Nephron progenitor cell (in vitro differentiated cells): ENCODE measurements at places on chromosomes 6 and 20.

- DNase-seq, result no peak
Observed at GRCh38 chr6:1103021-1103420, 208.9 kb upstream of the FOXQ1 start.

DNA sequence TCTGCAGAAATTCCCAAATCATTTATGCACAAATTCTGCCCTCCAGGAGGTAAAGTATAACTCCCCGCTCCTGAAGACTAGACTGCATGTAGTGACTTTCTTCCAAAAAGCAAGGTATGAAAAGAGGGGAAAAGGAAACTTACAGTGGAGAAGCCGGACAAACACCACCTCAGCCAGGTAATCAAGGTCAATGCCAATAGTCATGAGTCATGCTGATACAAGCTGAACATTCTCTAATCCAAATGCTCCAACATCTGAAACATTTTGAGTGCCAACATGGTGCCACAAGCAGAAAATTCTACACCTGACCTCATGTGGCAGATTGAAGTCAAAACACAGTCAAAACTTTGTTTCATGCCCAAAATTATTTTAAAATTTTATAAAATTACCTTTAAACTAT, 165.6 kb downstream of the FOXA2 start:
- no peak for DNase-seq

DNA sequence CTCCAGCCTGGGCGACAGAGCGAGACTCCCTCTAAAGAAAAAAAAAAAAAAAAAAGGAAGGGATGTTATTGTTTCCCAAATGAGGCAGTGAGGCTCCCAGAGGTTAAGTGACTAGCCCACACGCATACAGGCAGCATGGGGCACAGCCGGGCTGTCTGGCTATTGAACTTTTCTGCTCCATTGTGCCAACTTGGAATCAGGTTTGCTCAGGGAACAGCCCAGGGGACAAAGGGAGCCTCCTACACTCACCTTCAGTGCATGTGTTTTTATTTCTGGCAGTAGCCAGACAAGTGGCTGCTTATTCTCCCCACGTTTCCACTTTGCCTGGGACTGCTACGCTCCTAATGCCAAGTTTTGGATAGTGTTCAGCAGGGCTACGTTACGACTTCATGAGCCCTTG, 10.7 kb downstream of the ETV7 start:
- no peak for DNase-seq

DNA sequence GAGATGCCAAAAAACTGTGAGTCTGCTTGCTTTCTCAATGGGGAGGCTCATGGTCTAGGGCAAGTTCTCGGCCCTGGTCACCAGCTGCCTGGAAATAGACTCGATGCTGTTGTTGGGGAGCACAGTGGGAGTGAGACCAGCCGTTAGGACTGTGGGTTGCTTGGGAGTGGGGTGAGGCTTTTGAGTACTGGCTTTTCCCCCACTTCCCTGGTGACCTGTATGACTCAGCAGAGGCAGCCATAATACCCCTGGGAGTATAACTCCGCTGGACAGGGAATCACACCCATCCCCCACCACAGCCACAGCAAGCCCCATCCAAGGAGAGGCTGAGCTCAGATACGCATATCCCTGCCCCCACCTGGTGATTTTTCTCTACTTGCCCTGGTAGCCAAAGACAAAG, 48.9 kb upstream of the OGFRL1 start:
- DNase-seq, result no peak

- DNase-seq, result no peak
Observed at GRCh38 chr6:125474061-125474460, 172.3 kb upstream of the HDDC2 start.

GRCh38 chr6:49744259-49744658, at the start of gene CRISP3:
Gene CRISP3, minus strand, starts transcription at chr6:49744388. Its CDS starts 21 bp downstream, at chr6:49744367.
- no peak for DNase-seq
